ENCODE measurements at places on chromosomes 5 and 9.
A peak's percentile ranks its signal among the peaks of the same experiment; 100 is the strongest.

GRCh38 chr9:129258823-129259301 lies 80.8 kb upstream of the IER5L start:
- peak; percentile 33 for DNase-seq

DNA sequence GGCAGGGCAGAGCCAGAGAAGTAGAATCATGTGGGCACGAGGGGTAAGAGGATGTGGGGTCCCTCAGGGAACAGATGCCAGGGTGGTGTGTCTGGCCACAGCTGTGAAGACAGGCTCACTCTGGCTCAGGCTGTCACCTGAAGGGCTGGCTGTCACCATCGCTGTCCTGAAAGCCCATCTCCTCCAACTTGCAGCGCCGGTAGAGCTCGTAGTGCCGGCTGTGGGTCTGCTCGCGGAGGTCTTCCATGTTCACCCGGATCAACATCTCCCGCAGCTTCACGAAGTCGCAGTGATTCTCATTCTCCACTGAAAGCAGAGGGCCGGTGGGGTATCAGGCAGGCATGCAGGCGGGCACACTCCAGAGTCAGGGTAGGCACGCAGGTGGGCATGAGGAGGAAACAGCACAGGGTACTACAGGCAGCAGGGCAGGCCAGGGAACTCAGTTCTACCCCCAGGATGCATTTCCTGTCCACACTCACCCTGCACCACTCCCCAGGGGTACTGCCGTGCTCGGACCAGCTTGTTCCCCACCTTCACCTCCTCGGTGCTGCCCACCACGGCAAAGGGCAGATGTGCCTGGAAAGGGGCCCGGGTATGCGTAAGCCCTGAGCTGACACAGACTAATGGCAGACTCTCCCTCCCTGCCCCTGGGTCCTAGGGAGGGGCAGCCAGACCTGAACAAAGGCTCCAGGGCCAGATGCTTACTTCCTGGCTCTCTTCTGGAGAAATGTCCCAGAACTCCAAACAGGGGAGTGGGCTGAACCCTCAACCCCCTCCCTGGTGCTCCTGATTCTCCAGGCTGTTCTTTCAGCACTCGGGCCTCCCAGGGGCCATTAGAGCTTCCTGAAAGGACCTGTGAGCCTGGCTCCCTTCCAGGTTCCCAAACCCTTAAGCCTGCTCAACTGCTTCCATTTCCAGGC lies 14.4 kb downstream of the CCNI2 start:
- no peak for DNase-seq

GRCh38 chr5:174523311-174524071 lies 200.9 kb upstream of the MSX2 start:
- no peak for DNase-seq

DNA sequence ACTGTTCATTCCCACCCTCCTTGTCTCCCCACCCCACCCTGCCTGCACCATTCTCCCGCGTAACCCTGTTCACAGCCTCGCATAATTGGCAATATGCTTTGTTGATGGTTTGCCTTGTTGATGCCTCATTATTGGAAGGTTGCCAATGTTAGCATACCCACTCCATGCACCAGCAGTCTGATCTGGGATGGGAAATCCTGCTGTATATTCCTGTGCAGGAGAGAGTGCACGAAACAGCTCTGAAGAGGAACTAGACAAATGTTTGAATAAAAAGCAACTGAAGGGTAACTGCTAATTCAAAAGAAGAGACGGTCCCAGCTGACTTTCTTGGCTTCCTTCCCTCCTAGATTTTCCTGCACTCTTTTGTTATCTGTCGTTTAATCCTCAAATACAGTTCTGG lies 271.7 kb upstream of the TLE4 start:
- no peak for DNase-seq

- no peak for DNase-seq
Observed at GRCh38 chr9:4206718-4207117, 93.2 kb downstream of the GLIS3 start.

DNA sequence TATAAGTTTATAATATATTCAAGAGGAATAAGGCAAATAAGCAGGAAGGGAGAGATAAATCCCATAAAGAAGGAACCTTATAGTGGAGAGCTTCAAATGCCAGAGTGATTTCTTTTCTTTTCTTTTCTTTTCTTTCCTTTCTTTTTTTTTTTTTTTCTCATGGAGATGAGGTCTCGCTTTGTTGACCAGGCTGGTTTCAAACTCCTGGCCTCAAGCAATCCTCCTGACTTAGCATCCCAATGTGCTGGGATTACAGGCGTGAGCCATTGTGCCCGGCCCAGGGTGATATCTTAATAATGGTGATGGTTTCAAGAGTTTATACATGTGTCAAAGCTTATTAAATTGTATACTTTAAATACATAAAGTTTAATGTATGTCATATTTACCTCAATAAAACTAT lies 19.6 kb upstream of the FOCAD start:
- no peak for DNase-seq

- peak; percentile 15 for DNase-seq
Observed at GRCh38 chr9:99677281-99677680, 144.4 kb upstream of the NR4A3 start.

DNA sequence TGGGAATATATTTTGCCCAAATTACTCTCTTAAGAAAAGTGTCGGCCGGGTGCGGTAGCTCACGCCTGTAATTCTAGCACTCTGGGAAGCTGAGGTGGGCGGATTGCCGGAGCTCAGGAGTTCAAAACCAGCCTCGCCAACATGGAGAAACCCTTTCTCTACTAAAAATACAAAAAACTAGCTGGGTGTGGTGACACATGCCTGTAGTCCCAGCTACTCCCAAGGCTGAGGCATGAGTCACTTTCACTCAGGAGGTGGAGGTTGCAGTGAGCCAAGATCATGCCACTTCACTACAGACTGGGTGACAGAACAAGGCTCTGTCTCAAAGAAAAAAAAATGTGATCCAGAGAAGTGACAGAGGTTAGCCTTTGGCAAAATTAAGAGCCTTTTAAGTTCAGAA lies 26.4 kb upstream of the TMEM171 start:
- peak; percentile 79 for DNase-seq

DNA sequence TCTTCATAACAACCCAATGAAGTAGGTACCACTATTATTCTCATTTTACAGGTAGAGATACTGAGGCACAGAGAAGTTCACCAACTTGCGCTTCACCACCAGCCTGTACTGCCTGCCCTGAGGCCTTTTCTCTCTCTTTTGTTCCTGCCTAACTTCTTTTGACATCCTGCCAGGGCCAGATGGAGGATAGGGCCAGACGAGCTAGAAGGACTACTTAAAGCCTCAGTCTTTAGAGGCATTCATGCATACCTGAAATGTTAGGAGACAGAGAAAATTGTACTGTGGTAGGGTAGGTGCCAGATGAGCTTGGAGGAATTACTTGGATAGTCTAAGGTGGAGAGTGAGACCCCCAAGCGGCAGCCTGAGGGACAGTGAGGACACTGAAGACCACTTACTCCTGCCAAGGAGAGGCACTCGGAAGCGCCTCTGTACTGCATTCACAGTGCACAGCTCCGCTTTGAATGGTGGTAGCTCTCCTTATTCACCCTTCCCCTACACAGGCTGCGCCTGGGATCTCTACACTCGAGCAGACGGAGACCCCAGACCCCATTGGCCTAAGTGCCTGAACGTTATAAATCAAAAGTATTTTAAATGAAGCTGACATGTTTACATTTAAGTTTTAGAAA lies 6.2 kb upstream of the ORM1 start:
- no peak for DNase-seq

- no peak for DNase-seq
Observed at GRCh38 chr9:93965830-93966577, 10.8 kb upstream of the BARX1 start.

GRCh38 chr9:8400378-8400777 lies 600.8 kb upstream of the DMAC1 start:
- no peak for DNase-seq

DNA sequence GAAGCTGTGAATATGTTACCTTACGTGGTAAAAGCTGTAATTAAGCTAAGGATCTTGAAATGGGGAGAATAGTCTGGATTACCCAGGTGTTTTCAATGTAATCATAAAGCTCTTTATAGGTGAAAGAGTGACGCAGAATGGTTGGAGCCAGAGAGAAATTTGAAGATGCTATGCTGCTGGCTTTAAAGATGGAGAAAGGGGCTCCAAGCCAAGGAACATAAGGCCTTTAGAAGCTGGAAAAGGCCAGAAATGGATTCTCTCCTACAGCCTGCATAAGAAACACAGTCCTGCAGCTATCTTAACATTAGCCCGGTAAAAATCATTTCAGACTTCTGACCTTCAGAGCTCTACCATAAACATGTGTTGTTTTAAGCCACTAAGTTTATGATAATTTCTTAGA lies 243.3 kb upstream of the VLDLR start:
- DNase-seq = no peak

DNA sequence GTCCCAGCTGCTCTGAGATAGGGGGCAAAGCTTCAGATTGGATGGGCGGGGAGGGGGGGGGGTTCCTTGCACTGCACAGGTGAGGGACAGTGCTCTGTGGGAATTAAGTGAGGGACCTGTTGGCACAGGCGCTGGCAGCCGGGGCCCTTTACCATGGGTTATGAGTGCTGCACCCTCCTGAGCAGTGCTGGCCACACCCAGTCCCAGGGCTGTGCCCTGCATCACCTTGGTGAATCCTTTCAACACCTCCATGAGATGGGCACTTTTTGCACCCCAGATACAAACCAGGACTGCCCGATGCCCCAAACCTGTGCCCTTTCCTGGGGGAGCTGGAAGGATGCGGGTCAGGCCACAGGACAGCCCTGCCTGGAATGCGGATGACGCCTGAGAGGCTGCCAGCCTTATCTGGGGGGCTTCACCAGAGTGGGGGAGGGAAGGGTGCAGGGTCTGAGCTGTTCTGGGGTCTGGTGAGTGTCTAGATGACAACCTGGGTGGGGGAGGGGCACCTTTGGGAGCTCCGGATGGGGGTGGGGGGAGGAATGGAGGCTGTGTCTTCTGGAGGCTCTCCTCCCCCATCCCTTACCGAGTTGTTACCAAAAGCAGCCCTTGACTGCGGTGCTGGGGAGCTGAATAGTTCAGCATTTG lies 5.2 kb downstream of the CRB2 start:
- DNase-seq = no peak

DNA sequence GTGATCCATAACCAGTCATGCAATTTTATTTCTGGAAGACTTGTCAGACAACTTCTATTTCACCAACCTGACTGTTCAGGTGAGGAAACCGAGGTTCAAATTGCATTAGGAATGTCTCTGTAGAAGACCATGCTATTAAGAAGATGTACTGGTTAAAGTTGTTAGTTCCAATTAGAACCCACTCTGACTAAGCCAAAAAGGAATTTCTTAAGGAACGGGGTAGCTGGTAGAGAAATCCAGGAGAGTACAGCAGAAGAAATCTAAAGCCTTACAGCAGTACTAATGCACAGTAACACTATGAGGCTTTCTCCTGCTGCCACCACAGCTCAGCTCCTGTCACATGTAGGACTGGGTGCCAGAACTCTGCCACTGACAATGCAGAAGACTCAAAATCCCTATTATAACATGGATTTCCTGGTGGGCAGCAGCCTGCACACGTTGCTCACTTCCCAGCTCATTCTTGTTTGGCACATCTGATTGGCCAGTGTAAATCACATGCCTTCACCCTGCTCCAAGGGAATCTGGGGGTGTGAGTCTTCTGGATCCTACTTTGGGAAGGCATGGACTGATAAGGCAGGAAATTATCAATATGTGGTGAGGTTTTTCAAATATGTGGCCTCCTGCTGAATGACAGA lies 37.1 kb downstream of the CAST start:
- no peak for DNase-seq

DNA sequence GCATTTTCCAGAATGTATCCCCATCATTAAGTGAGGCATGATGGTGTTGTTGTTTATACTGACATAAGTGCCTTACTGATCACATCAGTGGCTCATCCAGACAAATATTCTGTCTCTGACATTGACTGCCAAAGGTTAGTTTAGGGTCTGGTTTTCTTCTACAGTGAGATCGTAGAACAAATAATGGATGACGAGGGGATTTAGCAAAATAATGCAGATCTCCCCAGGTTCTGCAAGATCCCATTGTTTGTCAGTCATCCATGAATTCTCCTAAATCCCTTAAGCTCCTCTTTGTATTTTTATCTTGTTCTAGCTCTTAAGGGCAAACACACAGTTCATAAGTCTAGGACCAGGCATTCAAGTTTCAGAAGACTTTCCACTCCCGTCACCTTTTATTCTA lies 93.1 kb upstream of the DHFR start:
- no peak for DNase-seq

GRCh38 chr5:149172261-149172660 lies 31.0 kb downstream of the ABLIM3 start:
- DNase-seq = peak; percentile 76

- no peak for DNase-seq
Observed at GRCh38 chr5:139903450-139903794, 107.8 kb downstream of the PSD2 start.

- no peak for DNase-seq
Observed at GRCh38 chr9:135677641-135678168, 14.6 kb downstream of the LCN9 start.

DNA sequence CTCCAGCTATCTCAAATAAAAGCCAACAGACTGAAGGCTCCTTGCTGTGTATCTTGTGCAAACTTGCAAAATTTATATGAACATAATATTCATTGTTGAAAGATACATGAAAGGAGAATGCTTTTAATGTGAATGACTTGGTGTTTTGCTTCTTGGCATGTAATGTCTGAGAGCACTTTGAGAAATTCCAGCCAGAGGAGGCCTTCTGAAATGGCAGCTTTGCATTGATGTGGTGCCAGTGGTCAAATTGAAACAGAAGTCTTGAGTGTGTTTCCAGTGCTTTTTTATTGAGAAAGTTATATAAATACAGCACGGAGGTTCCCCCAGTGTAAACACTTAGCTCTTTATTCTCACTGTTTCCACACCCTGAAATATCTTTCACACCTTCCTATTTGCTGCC lies 182.1 kb downstream of the ADCY2 start:
- DNase-seq = no peak

GRCh38 chr5:1507961-1508658 lies 15.7 kb downstream of the LPCAT1 start:
- DNase-seq = no peak

GRCh38 chr5:31021181-31021624 lies 172.3 kb upstream of the CDH6 start:
- DNase-seq = no peak

GRCh38 chr9:16289639-16290038 lies 580.8 kb downstream of the BNC2 start:
- DNase-seq = no peak

DNA sequence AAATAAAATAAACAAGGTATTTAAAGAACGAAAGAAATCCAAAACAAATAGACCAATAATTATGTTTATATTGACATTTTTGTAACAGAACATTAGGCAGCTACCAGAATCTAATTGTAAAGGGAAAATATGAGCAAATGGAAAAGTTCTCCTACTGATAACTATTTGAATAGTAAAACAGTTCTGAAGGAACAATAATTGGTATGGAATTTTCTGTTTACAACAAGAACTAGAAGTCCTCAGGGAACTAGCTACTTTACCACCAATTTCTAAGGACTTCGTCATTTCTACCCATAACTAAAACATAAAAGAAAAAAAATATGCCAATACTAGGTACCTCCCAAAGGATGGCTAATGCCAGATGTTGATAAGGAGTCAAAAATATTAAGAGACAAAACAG lies 58.5 kb downstream of the AP3B1 start:
- DNase-seq = no peak
